Trophoblast cell (in vitro differentiated cells and primary cell): ENCODE measurements at places on chromosomes 4 and X.

DNA sequence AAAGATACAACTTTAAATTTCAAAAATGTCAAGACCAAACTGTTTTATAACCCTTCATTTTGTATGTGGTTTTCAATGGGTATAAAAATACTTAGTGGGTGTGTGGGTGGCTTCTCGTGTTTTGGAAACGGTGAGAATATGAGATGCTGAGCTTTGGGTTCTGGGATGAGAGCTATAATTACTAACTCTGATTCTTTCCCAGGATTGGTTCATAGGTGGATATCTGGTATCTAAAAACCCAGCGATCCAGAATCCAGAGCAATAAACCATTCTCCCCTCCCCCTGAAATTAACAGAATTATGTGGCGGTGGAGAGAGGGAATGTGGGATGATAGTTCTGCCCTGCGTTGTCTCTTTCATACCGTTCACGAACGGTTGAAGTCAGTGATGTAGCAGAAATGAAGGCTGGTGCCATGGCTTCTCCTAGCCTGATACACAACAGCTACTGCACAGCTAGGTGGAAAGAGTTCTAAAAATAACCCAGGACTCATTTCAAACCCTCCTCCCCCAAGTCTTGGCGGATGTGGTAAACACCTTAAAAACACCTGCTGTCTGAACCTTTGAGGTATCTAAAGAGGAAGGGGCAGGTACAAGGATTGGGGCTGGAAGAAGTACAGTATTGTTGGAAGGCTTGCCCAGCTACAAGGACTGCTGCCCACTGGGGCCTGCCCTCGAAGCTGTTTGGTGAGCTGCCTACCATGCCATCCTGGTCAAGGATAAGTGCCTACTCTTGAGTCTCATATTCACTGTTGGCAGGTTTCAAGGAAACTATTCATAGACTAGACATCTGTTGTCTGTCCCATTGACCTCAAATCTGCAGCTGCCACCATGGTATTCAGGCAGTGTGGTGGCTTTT is 44.5 kb downstream of the SEPTIN11 start:
- no peak for DNase-seq

DNA sequence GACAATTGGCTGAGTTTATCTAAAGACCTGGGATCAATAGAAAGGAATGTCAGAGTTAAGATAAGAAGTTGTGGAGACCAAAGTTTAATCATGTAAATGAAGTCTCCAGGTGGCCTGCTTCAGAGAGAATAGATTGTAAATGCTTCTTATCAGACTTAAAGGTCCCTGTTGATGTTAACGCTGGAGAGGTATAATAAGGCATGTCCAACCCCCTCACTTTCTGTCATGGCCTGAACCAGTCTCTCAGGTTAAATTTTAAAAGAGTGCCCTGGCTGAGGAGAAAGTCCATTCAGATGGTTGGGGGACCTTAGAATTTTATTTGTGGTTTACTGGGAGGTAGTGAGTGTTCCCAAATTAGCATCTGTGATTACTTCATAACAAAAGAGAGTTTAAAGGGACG is 86.7 kb downstream of the AKAP4 start:
- no peak for DNase-seq

- no peak for DNase-seq
Measured at GRCh38 chr4:153825126-153825525, 36.2 kb upstream of the SFRP2 start.

GRCh38 chrX:152901816-152902501 is 4.1 kb downstream of the ZNF185 start:
- DNase-seq = no peak

GRCh38 chr4:20271950-20272349 is 20.2 kb downstream of the SLIT2 start:
- DNase-seq = no peak

- DNase-seq = no peak
Measured at GRCh38 chr4:57098415-57098814, 11.8 kb downstream of the IGFBP7 start.

- no peak for DNase-seq
Measured at GRCh38 chr4:52032005-52032404, 6.1 kb downstream of the SGCB start.

DNA sequence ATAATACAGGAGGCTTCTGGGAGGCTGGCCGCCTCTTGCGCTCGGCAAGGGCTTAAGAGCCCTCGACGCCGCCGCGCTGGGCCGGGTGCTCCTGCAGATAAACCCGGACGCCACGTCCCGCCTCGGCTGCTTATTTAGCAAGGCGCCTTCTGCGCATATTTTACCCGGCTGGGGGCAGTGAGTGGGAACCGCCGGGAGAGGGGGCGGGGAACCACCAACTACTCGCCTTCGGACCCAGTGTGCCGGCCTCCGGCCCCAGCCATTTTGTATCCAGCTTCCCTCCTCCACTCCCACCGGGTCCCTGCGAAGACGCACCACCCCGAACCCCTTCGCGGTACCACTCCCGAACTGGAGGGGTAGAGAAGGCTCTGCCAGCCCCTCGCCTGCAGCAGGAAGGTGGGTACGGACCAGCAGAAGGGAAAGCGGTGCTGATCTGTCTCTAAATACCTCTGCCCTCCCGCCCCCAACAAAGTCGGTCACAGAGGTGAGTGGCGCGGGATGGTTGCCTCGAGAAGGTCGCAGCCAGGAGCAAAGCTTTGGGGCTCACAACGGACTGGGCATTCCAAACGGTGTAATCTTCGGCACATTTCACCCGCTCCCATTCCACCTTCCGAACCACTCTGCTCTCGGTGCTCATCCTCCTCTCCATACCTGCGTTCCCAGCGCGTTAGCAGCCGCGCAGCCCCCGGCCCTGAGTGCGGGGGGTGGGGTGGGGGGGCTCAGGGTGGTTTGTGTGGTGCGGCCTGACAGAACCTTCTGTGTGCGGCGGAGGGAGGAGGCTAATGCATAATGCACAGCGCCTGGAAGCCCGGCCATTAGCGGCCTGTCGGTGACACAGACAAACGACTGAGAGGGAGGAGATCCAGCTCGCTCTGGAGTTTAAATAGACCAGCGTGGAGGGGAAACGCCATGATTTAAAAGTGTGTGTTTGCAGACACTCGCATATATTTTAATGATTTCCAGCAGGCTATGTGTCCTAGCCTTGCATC is 4.9 kb upstream of the BCOR start:
- DNase-seq = no peak

DNA sequence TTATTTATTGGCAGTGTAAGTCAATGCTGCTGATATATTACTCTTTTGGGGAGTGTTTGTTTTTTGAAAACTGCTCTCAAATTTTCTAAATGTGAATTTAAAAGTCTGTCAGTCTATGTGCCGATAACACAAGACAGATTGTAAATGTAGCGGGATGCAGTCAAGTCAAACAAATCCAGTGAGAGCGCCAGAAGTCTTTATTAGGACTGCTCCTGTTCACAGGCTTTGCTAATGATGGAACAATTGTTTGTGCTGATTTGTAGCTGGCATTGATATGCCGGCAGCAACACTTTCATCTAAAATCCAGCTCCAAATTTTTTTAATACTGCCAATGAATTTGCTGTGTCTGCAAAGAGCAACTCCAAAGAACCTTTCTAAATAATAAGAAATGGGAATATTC is 78.7 kb upstream of the TET2 start:
- DNase-seq = no peak

- peak; percentile 86 for DNase-seq
Measured at GRCh38 chr4:39883646-39884045, 94.1 kb downstream of the PDS5A start.

- DNase-seq = no peak
Measured at GRCh38 chr4:42638993-42639392, 17.9 kb downstream of the ATP8A1 start.

- DNase-seq = no peak
Measured at GRCh38 chrX:15158736-15159406, 111.0 kb downstream of the ASB9 start.

DNA sequence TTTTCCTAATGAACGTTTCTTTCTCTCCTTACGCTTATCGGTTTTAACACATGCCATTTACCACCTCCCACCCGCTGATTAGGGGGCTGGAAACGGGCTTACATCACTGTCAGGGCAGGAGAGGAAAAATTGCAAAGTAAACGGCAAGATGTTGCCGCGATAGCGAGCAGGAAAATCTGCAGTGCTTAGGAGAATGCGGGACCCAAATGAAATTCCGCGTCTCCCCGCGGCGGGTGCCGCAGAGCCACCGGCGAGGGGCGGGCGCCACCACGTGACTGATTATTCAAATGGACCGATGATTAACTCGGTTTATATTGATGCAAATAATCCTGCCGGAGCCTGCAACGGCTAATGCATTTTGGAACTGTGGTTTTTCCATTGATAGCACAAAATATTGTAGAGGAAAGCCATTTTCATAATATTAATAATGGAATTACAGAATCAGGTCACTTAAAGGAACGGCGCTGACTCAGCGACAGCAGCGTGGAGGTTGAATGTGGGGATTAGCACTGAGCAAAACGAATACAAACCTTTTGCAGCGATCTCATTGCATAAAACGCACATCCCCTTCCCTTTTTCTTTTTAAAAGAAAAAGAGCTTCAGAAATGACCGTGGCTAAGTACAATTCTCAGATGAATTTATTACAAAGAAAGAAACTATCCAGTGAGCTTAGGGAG is 224.2 kb downstream of the STIM2 start:
- DNase-seq = peak; percentile 33

GRCh38 chr4:155430895-155431795 is 54.4 kb upstream of the MAP9 start:
- no peak for DNase-seq

GRCh38 chr4:53748328-53748772 is 157.1 kb upstream of the LNX1 start:
- DNase-seq = no peak
